NCI-H510A treated with DMSO at 0.1 percent for 48 hours (cell line): ENCODE measurements at places on chromosomes 12 and 14.

DNA sequence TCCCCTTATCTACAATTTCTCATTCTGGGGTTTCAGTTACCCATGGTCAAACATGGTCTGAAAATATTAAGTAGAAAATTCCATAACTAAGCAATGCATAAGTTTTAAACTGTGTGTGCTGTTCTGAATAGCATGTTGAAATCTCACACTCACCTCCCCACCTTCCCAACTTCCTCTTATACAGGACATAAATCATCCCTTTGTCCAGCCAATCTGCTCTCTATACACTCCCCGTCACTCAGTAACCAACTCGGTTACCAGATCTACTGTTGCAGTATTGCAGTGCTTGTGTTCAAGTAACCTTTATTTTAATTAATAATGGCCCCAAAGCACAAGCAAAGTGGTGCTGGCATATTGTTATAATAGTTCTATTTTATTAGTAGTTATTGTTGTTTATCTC is 420.5 kb downstream of the GXYLT1 start:
- DNase-seq = no peak

GRCh38 chr12:50537538-50537919 is 32.7 kb downstream of the DIP2B start:
- DNase-seq = no peak

DNA sequence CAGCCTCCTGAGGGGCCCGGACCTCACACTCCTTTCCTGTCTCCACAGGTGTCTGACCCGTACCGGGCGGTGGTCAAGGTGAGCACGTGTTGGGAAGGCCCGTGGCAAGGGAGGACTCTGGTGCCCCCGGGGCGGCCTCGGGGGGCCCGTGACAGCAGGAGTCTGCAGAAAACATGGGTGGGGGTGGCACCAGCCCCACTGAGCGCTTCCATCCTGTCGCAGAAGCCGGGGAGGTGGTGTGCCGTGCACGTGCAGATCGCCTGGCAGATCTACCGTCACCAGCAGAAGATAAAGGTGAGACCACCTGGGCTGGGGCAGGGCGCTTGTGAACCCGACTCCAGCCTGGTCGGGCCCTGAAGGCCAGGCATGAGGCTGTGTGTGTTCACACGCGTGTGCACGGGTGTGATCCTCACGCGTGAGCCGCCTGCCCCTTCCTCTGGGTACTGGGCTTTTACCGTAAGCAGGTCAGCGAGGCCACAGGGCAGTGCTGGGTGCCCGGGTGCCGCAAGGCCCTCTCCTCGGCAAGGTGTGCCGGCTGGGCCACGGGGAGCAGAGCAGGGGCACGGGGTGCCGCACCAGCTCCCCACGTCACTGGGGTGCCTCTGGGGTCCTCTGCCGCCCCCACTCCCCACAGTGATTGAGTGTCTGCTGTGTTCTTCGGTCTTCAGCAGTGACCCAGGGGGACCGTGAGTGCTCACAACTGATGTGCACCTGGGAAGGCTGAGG is 35.9 kb downstream of the LRCOL1 start:
- no peak for DNase-seq

DNA sequence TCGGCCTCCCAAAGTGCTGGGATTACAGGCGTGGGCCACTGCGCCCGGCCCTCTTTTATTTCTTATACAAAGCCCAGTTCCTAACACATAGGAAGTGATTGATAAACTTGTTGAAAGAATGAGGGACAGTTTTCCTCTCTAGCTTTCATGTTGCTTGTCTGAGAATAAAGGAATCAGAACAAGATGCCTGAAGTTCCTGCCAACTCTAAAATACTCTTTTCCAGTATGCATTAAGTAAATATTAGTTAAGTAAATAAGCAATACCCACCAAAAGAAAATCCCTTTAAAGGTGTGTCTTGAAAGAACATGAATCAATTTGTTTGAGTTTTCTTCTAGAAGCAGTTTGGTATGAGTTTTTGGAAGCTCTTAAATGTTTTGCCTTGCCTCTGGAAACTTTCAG is 24.4 kb upstream of the CD27 start:
- no peak for DNase-seq

DNA sequence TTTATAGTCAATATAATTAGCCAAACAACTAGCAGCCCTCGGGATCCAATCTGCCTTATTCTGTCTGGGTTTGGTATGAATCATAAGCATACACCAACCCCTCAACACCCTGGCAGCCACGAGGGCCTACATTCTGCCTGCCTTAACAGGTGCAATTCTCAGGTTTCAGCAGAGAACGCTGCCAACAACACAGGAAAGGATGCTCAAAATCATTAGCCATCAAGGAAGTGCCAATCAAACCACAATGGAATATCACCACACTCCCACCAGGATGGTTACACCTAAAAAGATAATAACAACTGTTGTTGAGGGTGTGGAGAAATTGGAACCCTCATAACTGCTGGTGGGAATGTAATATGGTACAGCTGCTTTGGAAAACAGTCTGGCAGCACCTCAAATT is 122.8 kb downstream of the TTC7B start:
- DNase-seq = peak; percentile 54

DNA sequence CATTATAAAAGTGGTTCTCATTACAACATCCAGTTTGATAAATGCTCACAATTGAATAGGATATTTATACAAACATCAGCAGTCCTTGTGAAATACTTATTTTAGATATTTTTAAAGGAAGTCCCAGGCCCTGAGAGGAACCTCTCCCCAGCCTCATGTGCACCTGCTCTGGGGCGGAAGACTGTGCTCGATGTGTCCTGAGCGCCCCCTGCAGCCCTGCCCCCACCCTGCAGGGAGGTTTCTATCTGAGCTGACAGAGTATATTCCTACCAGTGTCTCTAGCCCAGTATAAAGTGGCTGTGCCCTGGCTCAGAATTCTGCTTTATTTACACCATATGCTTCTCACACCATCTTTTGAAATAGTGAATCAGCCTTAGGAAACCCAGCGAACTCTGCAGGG is 1349.1 kb downstream of the TMEM121 start:
- peak; percentile 5 for DNase-seq

GRCh38 chr14:95195031-95195430 is 37.7 kb upstream of the DICER1 start:
- no peak for DNase-seq

DNA sequence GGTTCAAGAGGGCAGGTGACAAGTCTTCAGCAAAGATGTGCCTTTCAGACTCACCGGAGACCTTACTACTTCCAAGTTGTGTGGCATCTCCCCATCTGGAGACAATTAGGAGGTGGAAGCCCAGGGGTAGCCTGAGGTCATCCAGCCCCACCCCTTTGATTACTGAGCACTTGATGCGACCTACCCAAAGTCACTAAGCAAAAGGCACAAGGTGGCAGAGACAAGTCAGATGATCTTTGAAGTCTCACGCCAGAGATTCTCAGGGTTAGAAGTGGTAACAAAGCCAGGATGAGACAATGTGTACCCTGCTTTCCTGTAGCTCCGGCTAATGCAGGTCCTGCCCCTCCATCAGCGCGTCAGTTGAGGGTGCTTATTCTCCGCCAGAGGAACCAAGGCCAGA is 1.4 kb upstream of the FOXN3 start:
- peak; percentile 32 for DNase-seq

DNA sequence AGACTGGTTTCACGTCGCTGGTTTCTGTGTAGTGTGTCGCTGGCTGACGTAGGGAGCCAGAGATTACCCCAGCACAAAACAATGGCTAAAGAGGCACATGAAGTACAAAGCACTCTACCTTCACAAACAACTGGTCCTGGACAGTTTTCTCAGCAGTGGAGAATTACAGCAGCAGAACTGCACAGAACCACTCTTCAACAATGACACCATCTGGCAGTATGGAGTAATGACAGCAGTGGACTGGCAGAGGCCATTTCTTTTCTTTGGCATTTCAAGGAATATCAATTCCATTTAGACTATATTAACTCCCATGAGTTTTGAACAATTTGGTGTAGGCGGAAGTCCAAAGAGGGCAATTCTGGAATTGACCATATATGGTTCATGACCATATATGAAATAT is 1074.1 kb downstream of the AACS start:
- DNase-seq = no peak

- no peak for DNase-seq
Observed at GRCh38 chr12:64428956-64429355, 23.0 kb upstream of the TBK1 start.

GRCh38 chr12:105738051-105738450 is 400.7 kb downstream of the NUAK1 start:
- DNase-seq = no peak

DNA sequence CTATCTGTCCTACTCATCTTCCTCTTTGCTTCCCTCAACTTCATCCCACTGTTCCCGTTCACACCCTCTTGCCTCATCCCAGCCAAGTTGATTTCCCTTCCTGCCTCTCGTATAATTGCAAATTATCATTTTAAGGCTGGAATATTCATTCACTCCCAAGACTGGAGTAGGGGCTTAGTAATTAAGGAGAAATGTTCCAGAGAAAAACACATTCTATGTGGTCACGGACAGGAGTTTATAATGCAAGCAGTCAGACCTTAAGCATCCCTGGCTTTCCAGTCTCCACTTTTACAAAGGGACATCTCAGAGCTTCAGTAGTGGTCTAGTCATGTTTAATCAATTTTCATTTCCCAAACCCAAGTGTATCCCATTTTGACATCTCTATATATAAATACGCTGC is 54.9 kb downstream of the TMEM132D start:
- no peak for DNase-seq

- no peak for DNase-seq
Observed at GRCh38 chr14:89533766-89534165, 116.7 kb upstream of the FOXN3 start.

DNA sequence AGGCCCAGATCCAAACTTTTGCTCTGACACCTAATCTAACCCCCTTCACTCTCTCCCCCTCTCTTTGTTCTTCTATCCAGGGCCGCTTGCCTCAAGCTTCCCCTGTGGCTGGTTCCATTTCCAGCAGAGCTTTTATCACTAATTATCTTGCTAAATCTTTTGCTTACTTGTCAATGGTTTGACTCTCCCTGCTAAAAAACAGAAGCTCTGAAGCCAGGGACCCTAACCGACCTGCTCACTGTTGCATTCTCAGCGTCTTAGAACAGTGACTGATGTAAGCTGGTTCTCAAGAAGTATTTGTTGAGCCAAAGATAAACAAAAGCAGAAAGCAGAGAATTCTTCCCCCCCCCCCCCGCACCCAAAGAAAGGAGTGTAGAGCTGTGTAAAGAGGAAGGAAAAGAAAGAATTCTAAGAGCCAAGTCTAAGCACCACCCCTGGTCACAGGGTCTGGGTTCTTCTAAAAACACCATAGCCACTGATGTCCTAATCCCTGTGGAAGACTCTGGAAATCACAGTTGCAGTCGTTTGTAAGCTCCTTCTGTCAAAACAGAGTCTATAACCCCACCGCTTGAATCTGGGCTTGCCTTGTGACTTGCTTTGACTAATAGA is 385.8 kb downstream of the MED13L start:
- no peak for DNase-seq

- no peak for DNase-seq
Observed at GRCh38 chr14:100734031-100734990, 7.6 kb downstream of the DLK1 start.

DNA sequence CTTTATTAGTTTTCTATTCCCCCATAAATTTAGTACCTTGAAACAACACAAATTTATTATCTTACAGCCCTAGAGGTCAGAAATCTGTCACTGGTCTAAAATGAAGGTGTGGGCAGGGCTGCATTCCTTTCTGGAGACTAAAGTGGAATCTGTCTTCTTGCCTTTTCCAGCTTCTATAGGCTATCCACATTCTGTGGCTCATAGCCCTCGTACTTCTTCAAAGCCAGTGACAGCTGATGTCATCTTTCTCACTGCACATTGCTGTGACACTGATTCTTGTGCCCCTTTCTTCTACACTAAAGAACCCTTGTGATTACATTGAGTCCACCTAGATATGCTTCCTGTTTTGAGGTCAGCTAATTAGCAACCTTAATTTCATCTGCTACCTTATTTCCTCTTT is 23.2 kb upstream of the DCN start:
- DNase-seq = no peak

- no peak for DNase-seq
Observed at GRCh38 chr14:24137529-24138395, 1.8 kb downstream of the PSME1 start.

GRCh38 chr12:21065845-21066244 is 65.1 kb upstream of the SLCO1B1 start:
- peak; percentile 7 for DNase-seq

DNA sequence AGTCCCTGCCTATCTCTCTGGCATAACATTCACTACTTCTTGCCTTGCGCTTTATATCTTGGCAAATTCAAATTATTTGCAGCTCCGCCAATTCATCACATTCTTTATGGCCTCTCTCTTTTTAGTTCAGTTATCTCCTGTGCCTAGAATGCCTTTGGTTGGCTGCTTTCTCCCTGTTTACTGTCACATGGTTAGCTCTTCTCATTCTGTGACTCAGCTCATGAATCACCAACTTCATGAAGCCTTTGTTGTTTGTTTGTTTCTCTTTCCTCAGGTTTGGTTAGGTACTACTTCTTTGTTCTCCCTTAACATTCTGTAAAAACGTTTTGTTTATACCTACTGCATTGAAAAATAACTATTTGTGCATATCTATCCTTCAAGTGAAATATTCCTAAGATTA is 376.5 kb upstream of the GARIN6 start:
- DNase-seq = no peak

GRCh38 chr14:64688031-64688430 is 16.2 kb upstream of the PLEKHG3 start:
- no peak for DNase-seq

DNA sequence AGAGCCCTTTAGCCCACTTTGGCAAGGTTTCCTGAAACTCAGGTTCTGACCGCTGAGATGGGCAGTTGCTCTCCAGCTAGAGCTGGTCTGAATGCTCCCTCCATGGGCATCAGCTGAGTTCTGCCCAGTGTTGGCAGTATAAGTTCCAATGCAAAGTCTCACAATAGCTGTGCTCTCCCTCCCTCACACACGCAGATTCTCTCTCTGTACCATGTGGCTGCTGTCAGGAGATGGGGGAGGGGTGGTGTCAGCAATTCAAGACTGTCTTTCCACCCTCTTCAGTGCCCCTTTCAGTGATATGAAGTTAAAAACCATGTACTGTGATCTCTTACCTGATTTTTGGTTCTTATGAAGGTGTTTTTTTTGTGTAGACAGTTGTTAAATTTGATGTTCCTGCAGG is 164.3 kb upstream of the PLEKHA5 start:
- DNase-seq = no peak

- DNase-seq = no peak
Observed at GRCh38 chr12:20374795-20375194, 6.5 kb downstream of the PDE3A start.

DNA sequence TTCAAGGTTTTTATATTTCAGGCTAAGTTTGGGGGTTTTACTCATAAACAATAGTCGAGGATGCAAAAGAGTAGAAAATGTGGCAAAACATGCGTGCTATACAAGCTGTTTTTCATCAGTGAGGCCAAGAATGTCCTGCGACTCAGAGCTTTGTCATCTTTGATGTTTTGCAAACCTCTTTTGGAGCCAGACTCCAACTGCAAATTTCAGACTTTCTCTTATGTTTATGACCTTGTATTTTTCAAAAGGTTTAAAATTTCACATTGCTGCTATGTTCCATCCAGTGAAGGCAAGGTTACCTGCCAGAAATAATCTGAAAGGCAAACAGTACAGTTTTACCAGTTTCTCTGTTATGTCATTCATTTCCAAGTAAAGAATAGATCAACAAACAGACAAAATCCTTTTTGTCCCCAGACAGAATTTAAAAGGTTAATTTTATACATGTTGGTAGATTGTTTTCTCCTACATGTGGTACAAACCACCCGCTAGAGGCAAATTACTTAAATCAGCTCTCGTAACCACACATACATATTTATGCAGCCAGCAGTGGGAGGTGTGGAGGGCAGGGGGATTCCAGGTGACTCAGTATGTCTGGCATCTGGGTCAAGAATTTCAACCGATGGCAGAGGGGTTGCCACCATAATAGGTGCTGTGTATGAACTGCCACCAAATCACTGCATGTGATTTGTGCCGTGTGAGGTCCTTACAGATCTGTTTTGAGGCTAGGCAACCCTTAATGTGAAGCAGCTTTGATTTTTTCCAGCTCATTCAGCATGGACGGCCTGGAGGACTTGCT is 119.8 kb upstream of the CPM start:
- DNase-seq = no peak
